Pulmonary artery endothelial cell (primary cell): ENCODE measurements at places on chromosomes 16 and 17. TPM values are rescaled to one million over a fixed set of nuclear protein-coding genes. Genes with fewer than 3 reads are reported as not detected.

GRCh38 chr17:12180644-12181261 is 160.1 kb downstream of the MAP2K4 start:
- peak; percentile 7 for DNase-seq

DNA sequence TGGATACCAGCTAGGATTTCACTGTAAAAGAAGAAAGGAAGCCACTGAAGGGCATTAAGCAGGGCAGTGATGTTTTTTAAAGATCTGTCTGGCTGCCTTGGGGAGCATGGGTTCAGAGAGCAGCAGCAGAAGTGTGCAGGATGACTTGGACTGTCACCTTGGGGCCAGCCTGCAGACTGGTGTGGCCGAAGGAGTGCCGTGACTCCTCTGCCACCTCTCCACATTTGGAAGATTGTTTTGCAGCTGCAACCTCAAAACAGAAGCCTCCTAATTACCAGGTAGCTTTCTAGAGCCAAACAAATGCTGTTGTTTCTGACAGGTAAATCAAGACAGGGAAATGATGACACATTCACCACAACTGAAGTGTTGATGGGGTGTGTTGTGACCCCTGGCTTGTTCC is 681.4 kb downstream of the WWOX start:
- DNase-seq, result no peak

The SOX8 gene
- 0.25 and 0.99 TPM in 2 replicates for total RNA-seq

The CEP295NL gene
- total RNA-seq, result 0.73 and 1.3 TPM in 2 replicates

DNA sequence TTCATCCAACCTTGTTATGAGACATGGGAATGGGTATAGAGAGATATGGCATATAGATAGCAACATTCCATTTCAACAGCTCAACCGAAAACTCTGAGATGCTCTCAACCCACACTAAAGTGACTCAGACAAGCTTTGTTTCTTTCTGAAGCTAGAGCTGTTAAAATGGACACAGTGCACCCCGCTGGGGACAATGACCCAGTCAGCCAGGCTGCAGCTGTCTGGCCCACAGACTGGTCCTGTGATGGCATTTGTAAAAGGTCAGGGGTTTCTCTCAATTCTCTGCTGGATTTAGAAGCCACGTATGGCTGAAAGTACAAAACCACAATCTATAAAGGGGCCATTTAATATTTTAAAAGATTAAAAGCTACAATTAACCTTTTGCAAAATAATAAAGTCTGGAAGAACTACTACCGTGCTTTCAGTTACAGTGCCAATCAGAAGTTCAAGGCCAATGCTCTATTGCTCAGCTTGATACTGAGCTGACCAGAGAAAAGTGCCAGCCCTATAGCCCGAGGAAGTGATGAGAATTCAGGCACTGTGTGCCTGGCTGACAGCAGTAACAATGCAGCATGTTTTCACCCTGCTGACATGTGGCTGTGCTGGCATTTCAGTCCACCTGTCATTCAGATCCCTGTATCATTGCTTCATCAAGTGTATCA is 60.2 kb downstream of the TEX2 start:
- DNase-seq, result no peak

GRCh38 chr16:61030616-61031015 is 1005.6 kb downstream of the CDH8 start:
- DNase-seq, result no peak

The PSMB3 gene
- 367 and 404 TPM in 2 replicates for total RNA-seq

GRCh38 chr16:84055366-84055765 is 12.8 kb upstream of the SLC38A8 start:
- no peak for DNase-seq

GRCh38 chr16:79821911-79822310 is 221.4 kb upstream of the MAF start:
- no peak for DNase-seq

The LPO gene
- total RNA-seq, result not detected in 2 replicates

DNA sequence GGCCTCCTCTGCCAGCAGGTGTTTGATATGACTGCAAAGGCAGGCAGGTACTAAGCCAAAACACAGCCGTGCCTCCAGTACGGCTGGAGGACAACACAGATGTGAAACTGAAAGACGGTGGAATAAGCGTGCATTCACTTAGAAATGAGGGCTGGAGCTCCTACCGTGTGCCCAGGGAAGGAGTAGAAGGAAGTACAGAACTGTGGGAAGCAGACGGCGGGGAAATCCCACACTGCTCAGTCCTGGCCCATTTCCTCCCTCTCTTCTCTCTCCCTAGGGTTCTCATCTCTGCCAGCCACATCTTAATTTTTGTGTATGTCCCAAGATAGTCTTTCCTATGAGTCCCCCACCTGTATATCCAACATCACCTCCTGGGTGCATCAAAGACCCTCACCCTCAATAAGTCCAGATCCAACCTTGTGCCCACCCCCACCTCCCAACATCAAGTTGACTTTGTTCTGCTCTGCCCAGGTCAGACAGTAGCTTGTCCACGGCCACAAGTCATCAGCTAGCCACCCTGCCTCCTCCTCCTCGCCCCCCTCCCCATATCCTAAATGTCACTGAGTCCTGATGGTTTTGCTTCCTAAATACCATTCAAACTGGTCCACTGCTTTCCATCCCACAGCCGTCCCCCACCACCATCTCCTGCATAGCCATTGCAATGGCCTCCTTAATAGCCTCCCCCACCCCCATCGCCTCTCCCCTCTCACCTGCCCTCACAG is 77.1 kb upstream of the RPL38 start:
- no peak for DNase-seq

DNA sequence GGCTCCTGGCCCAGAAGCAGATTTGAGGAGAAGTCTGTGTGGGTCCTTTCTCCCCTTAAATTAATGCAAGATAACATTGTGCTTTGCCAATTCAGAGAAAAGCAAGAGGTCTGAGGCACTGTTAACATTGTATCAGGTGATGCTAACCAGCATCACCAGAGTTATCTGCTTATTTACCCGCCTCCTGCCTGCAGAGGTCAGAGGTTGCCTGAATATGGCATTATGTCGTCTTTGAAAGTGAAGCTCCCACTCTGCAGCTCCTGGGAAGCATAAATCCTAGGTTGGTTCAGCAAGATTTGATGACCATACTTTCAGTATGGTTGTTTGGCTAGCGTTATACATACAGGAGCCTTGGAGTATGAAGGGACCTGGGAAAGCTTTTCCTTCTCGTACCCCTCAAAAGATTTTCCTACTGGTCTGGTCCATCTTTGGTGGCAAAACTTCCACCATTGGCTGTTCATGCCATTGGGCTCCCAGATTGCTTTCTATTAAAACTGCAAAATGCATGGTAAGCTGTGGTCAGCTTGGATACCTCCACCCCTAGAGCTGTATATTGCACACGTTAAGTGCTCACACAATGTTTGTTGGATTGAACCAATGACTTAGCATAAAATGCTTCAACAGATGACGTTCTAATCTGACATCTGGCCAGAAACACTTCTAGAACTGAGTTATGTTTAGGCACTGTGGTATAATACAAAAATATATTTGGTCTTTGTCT is 24.1 kb downstream of the CHD9 start:
- no peak for DNase-seq

The ZNF597 gene
- 2.2 and 2.9 TPM in 2 replicates for total RNA-seq

DNA sequence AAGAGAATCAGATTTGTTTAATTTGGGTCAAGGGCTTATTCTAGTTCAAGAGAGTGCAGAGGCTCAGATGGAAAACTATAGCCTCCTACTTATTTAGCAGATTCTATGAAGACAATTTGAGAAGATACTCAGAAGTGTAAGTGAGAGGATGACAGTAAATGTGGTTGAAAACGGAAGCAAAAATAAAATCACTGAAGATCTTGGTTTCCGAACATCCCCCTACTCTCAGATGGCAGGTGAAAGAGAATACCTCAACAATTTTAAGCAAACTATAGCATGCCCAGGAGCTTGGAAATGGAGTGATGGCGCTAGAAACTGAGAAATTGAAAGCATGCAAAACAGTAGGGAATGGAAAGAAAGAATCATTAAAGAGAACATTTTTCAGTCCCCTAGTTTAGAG is 705.5 kb upstream of the CDH8 start:
- DNase-seq, result no peak

The DNAH9 gene
- total RNA-seq, result 0.07 and 0.18 TPM in 2 replicates

The NPTX1 gene
- total RNA-seq, result 0.07 TPM in 2 replicates

The HIC1 gene
- total RNA-seq, result 34.6 and 35.1 TPM in 2 replicates

GRCh38 chr17:39928858-39929645 is 1.5 kb downstream of the LRRC3C start:
- peak; percentile 61 for DNase-seq

The MYH2 gene
- total RNA-seq, result not detected in 2 replicates

DNA sequence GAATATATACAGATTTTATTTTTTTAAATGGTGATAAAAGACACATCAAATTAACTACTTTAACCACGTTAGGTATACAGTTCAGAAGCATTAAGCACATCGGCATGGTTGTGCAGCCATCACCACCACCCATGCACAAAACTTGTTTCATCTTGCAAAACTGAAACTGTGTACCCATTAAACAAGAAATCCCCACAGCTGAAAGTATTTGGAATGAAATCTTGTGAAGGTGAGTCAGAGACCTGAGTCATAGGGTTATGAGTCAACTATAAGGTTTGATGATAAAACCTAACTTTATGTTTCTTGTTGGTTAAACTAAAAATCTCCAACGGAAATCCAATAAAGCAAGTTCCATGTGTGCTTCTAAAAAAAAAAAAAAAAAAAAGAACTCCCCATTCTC is 561.6 kb upstream of the PSMD7 start:
- DNase-seq, result no peak

The FZD2 gene
- total RNA-seq, result 0.79 and 0.88 TPM in 2 replicates

DNA sequence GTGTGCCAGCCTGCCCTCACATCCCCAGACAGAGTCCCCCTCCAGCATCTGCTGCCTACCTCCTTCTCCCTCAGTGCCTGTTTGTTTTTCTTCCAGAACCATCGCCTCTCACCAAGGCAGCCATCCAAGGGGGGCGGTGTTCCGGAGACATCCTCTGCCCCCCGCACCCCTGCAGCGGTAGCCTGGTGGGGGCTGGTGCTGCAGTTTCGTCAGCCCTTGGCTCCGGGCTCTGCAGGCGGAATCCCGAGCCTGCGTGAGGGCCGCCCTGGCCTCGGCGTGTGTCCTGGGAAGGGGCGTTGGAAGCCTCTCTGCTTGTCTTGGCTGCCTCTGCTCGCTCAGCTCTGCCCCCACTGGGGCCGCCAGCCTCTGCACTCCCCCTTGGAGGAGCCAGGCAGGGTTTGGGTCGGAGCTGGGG is 126.0 kb upstream of the CIBAR2 start:
- DNase-seq, result no peak

GRCh38 chr17:73066148-73066884 is 26.2 kb downstream of the SLC39A11 start:
- DNase-seq, result no peak

DNA sequence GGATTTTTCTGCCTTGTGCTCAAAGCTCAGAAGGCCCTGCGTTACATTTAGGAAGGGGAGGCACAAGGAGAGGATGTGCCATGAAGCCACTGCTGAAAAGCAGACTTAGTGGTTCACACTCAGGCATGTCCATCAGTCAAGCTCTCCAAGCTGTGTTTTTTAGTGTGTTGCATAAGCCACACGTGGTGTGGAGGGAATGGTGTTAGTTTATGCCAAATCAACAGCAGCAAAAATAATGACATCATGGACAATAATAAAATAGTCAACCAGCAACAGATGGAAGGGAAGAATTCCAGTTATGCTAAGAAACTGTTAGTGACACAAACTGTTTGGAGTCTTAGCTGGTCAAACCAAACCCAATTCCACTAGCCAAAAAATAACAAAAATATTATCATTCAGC is 438.3 kb downstream of the NPIPA7 start:
- no peak for DNase-seq

- no peak for DNase-seq
These were observed 10.3 kb downstream of the DNAH2 start for GRCh38 chr17:7727886-7728285.

- DNase-seq, result no peak
These were observed 577 bp upstream of the HS3ST2 start for GRCh38 chr16:22813223-22813947.

The DCUN1D3 gene
- total RNA-seq, result 67.9 and 94.5 TPM in 2 replicates

The KCNJ12 gene
- 0.81 and 3.3 TPM in 2 replicates for total RNA-seq

The SCN4A gene
- 0.07 TPM in 1 of 2 replicates, not detected in the other for total RNA-seq

- no peak for DNase-seq
These were observed 19.8 kb downstream of the NPTX1 start for GRCh38 chr17:80456465-80457235.

The NDRG4 gene
- total RNA-seq, result 38.3 and 87.1 TPM in 2 replicates

DNA sequence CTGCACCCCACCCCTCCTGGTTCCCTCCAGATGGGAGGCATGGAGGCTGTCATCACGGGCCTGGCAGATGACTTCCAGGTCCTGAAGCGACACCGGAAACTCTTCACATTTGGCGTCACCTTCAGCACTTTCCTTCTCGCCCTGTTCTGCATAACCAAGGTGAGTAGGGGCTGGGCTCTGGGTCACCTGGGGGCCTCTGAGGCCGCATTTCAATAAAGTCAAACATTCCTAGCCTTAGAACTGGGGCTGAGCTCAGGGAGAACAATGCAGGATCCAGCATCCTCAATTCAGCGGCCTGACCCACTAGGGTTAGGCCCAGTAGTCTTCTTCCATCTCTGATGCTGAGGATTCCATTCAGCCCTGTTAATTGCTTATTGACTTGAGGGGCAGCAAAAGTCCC is 42.1 kb downstream of the SLC6A2 start:
- no peak for DNase-seq

- DNase-seq, result no peak
These were observed 13.2 kb downstream of the PRKCB start for GRCh38 chr16:23848958-23849357.

The TGFB1I1 gene
- 32.1 and 56.6 TPM in 2 replicates for total RNA-seq

- no peak for DNase-seq
These were observed 45.1 kb downstream of the YPEL2 start for GRCh38 chr17:59376506-59376905.

The RDM1 gene
- total RNA-seq, result 0.26 and 0.35 TPM in 2 replicates

The SMPD3 gene
- total RNA-seq, result 0.07 TPM in 1 of 2 replicates, not detected in the other

The ABCA10 gene
- total RNA-seq, result 0.40 and 0.53 TPM in 2 replicates

- DNase-seq, result no peak
These were observed 124.1 kb downstream of the CMIP start for GRCh38 chr16:81568749-81569087.

The TNP2 gene
- total RNA-seq, result not detected in 2 replicates

DNA sequence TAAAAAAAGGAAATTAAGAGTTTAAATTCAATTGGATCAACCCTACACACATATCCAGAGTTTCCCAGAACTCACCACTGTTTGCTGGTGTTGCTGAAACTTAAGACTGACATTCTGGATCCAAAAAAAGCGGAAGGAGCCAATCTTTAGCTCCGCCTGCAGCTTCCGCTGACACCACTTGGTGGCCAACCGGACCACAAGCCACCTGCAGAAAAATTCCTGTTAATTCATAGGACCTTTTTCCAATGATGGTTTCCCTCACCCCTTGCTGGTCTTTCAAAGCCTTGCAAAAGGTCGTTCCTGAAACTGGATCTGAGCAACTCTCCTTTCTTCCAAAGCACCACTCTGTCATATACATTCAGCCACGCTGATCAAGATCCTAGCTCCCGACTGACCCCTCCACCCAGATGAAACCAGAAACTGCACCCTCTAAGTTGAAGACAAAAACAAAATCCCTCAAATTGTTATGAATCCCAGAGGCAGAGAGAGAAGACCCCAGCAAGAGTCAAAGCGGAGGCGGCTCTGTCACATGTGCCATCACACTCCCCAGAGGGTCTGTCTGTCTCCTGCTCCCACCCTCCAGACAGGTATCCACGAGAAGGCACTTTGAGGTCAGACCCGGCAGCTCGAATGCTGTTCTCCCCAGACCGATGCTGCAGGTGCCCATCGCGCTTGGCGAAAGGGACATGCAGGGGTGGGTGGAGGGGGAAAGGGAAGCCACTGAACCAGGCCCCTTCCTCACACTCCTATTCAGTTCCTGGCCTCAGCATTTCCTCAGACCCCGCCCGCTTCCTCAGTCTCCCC is 773 bp downstream of the BLTP2 start:
- DNase-seq, result no peak

The KRT17 gene
- 3.1 and 3.8 TPM in 2 replicates for total RNA-seq

The CDIP1 gene
- total RNA-seq, result 12.1 and 15.2 TPM in 2 replicates
